Naive thymus-derived CD4-positive, alpha-beta T cell (primary cell): ENCODE measurements at places on chromosomes 3 and 15. TPM values are rescaled to one million over a fixed set of nuclear protein-coding genes. Genes with fewer than 3 reads are reported as not detected.

DNA sequence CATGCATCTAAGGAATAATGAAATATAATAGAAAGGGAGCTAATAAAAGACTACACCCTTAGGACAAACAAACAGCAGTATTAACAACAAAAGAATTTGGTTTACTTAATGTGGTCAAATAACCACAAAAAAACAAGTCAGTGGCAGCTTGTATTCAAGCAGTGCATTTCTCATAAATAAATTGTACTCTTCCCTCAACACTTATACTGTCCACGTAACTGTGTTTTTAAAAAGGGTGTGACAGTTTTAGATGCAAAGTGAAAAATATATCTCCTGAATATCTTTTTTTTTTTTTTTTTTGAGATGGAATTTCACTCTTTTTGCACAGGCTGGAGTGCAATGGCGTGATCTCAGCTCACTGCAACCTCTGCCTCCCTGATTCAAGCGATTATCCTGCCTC, 698.2 kb upstream of the CADM2 start:
- DNase-seq: no peak

DNA sequence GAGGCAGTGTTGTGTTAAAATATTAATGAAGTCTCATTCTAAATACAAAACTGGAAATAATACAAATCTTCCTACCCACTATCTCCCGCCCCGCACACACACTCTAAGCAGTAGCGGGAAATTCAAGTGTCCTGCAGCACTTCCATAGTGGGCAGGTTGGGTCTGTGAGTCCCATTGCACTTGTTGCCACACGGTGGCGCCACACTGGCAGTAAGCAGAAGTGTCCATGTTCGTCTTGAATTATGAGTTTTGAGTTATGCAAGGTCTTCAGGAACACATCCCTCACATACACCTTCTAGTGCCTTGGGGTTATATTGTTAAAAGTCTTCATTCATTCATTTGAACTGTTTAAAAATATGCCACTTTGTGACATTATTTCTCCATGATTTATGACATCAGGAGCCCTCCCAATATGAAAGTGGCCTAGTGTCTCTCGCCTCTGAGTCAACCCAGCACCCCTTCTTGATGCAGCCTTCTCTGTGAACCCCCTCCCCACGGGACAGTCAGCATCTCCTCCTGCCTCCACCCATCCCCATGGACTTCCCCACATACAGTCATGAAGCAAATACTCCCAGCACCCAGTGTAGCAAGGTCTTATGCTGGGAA, 17.6 kb upstream of the CCDC174 start:
- DNase-seq: peak; percentile 47

DNA sequence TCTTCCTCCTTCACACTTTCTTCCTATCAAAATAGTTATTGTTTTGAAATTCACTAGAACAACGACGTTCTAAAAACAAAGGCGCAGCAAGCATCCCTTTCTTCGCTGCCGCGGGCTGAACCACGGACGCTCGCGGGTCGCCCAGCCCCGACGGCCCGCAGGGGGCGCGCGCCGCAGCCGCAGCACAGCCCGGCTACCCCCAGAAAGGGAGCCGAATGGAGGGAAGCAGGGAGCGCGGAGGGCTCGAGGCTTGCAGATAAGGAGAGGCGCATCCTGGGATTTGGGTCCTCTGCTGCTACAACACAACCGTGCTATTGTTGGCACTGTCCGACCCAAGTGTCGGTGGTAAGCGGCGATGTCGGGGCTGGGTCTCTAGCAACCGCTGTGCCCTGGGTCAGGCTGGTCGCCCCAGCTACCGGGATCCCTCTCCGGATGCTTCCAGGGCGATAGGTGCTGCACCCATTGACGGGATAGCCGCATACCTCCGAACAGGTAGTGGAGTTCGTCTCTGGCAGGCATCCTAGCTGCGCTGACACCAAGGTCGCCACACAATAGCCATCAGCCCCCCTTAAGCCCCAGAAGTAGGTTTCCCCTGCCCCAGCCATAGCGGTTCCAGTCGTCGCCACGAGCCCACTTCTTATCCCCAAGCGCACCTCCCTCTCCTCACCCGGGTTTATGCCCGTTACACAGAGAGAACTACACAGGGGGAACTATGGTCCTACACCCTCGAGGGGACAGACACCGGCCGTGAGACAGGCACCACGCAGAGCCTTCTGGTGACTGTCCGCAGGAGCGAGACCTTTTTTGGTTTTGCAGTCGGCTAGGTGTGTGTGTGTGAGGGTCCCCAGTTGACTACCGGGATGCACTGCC, 6.0 kb downstream of the ONECUT1 start:
- DNase-seq: no peak

DNA sequence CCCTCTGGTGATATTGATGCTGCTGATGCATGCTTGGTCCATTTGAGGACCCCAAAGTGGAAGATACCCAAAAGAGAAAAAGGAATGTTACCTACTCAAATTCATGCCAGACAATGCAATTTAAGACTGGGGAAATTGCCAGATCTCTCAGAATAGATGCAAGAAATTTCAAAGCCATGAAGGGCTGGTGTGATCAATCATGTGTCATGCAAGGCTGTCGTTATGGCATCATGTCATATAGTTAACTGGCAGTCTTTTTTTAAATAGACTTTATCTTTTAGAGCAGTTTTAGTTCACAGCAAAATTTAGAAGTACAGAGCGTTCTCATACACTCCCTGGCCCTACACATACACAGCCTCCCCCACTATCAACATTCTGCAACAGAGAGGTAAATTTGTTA, 53.1 kb upstream of the ABHD2 start:
- no peak for DNase-seq

GRCh38 chr3:6516143-6516542, 344.8 kb upstream of the GRM7 start:
- DNase-seq: no peak

GRCh38 chr3:55885721-55886120, 398.6 kb upstream of the WNT5A start:
- DNase-seq: no peak

GRCh38 chr15:36172955-36173354, 406.5 kb upstream of the CDIN1 start:
- no peak for DNase-seq

- DNase-seq: no peak
Measured at GRCh38 chr3:119627461-119627860, 29.8 kb downstream of the PLA1A start.

DNA sequence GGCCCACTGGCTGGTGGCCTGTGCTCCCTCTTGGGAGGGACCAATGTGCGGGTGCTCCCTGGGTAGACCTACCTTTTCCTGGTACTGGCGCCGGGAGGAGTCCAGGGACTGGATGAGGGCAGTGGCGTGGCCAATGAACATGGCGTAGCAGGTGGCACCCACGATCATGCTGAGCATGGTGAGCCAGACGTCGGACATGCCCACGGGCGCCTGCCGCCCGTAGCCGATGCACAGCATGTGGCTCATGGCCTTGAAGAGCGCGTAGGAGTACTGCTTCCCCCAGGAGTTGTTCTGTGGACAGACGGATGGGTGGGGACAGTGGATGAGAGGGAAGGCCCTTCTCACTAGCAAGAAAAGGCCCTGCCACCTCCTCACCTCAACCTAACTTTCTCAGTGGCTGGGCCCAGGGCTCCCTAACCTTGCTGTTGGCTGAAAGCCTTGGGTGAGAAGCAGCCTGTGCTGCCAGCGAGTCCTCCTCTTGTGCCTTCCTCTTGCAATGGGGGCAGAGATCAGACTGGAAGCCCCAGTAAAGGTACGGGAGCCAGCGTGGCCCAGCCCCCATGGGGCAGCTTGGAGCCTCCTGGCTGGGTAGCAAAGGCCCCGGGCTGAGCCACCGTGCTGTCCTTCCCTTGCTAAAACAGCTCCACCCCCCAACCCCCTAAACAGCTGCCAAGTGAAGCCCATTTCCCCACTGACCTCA, 39.1 kb downstream of the HCN4 start:
- no peak for DNase-seq

DNA sequence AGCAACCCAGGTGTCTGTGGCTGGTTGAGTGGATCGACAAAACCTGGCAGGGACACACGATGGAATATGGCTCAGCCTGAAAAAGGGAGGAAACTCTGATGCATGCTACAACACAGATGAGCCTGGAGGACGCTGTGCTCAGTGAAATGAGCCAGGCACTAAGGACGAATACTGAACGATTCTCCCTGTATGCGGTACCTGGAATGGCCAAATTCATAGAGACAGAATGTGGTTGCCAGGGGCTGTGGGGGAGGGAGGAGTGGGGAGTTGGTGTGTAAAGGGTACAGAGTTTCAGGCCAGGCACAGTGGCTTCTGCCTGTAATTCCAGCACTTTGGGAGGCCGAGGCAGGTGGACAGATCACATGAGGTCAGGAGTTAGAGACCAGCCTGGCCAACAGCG, 35.1 kb downstream of the PCSK6 start:
- DNase-seq: no peak

- peak; percentile 29 for DNase-seq
Measured at GRCh38 chr3:67678665-67679064, 24.3 kb upstream of the SUCLG2 start.

DNA sequence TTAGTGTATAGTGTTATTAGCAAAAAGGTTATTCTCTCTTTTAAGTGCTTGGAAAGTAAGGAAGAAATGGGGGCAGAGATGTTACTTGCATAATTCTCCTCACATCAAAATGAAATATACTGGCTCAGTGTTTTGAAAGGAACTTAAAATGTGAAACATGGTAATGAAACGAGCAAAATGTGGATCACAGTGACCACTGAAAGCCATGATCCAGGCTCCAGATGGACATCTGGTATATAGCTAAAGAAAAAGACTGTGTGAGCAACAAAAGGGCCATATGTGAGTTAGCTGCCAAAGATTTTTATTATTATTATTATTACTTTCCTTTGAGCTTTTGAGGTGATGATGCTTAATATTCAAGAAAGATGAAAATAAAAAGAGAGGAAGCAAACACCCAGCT, 89.6 kb downstream of the GAP43 start:
- DNase-seq: no peak

- no peak for DNase-seq
Measured at GRCh38 chr3:159170436-159171003, 368.7 kb downstream of the MFSD1 start.

- no peak for DNase-seq
Measured at GRCh38 chr3:12966847-12967605, 106.2 kb downstream of the IQSEC1 start.

DNA sequence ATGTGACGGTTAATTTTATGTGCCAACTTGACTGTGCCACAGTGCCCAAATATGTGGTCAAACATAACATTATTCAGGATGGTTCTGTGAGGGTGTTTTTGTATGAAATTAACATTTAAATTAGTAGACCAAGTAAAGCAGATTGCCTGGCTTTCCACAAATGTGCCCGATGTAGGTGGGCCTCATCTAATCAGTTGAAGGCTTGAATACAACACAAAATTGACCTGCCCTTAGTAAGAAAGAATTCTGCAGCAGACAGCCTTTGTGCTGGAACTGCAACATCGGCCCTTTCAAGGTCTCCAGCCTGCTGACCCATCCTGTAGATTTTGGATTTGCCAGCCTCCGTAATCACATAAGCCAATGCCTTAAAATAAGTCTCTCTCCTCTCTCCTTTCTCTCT, 215.9 kb downstream of the MEX3B start:
- DNase-seq: no peak

DNA sequence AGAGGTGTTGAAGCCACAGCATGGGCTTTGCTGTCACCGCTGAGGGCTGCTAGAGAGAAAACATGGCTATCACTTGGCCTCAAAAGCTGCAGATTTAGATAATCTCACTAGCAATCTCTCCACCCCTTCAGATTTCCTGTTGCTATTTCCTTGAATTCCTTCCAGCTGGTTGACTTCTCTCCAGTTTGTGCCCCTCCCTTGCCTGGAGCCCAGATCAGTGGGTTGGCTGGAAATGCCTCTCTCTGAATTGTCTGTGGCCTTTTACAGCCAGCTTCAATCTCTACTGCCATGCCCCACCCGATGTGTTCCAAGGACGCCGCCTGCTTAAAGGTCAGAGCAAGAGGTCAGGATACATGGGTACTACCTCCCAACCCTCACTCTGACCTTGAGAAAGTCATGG, 294.1 kb downstream of the NTRK3 start:
- no peak for DNase-seq

GRCh38 chr3:116470605-116471197, 25.4 kb upstream of the LSAMP start:
- no peak for DNase-seq

- no peak for DNase-seq
Measured at GRCh38 chr3:146093896-146094295, 67.1 kb downstream of the PLOD2 start.

GRCh38 chr15:96701443-96701842, 370.9 kb downstream of the NR2F2 start:
- no peak for DNase-seq

GRCh38 chr15:43225201-43225949, 4.6 kb upstream of the EPB42 start:
- no peak for DNase-seq

DNA sequence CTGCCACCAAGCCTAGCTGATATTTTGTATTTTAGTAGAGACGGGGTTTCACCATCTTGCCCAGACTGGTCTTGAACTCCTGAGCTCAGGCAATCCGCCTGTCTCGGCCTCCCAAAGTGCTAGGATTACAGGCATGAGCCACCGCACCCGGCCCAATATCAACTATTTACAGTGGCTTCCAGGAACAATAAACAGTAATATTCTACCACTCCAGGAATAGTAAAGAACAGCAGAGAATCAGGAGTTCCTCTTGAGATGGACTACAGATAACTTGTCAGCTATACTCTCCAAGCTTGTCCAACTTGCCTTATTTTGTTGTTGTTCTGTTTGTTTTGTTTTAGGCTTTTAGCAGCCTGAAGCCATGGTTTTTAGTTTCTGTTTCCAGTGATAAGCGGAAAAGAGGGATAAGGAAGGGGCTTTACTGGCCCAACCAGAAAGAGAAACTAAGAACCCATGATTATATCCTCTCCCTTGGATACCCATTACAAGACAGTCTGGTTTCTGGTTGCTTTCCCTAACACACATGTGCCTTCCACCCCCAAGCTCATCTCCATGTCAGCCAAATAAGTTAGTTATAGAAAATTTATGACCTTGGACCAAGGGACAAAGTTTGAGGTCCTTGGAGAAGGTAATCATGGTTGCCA, 36.7 kb downstream of the ARHGEF3 start:
- DNase-seq: no peak

DNA sequence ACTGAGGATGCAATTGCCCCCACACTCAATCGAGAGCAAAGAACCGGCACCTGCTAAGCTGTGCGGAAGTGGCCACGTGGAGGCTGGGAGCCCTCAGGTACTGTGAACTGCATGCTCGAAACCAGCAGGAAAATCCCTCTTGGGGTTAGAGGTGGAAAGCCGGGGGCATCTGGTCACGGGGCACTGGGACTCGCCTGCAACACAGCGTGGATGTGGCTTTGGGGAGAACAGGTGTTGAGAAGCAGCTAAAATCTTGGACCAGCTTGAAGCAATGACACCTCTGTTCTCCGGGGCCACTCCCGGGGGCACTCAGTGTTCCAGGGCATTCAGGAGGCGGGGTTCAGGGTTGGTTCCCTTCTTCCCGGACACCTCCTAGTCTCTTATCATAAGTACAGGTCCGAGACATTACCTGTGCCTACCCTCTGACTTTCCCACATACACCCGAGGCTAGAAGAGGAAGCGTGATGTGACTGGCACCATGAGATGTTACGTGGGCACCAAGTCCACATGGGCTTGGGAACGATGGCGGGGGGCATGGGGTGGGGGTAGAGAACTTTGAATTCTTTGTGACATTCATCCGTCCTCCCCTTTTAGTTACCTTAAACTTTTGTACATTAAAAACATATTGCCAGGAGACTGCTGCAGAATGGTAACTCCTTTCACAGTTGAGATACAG, 172.0 kb downstream of the ADAMTS17 start:
- DNase-seq: no peak

The CCR3 gene
- total RNA-seq: 0.17 and 0.18 TPM in 2 replicates

The HTR3E gene
- total RNA-seq: not detected

The SPCS1 gene
- 81.2 TPM for total RNA-seq

The BOC gene
- 0.05 TPM in 1 of 2 replicates, not detected in the other for total RNA-seq

The CD86 gene
- 2.2 and 2.4 TPM in 2 replicates for total RNA-seq

The ARID3B gene
- 36.6 TPM for total RNA-seq

The TGM5 gene
- not detected for total RNA-seq

The RPL35A gene
- 1,061 and 1,070 TPM in 2 replicates for total RNA-seq
